ENCODE measurements at places on chromosomes 7 and 10.

DNA sequence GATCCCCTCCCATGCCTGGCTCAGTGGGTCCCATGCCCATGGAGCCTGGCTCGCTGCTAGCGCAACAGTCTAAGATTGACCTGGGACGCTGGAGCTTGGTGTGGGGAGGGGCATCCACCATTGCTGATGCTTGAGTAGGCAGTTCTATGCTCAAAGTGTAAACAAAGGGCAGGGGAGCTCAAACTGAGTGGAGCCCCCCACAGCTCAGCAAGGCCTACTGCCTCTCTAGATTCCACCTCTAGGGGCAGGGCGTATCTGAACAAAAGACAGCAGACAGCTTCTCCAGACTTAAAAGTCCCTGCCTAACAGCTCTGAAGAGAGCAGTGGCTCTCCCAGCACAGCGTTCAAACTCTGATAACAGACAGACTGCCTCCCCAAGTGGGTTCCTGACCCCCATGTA, 31.2 kb upstream of the FFAR4 start:
- DNase-seq = no peak

DNA sequence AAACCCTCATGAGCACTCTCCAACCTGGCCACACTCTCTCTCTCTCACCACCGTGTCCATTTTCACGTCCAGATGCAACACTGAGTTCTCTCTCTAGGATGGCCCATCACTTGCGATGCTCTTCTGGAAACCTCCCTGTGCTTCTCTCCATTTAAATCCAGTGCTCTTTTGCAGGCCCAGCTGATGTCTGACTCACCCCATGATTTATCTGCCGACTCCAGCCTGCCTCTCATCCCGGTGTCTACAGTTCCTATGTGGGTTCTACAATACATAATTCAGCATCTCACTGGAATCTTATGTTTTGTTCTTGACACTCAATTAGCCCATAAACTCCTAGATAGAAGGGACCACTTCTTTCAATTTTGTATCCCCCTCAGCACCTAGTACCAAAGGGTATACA, 5.0 kb downstream of the TPK1 start:
- no peak for DNase-seq

- DNase-seq = no peak
Measured at GRCh38 chr7:96953676-96954513, 51.5 kb upstream of the DLX6 start.

GRCh38 chr10:115045499-115045898, 47.7 kb upstream of the ATRNL1 start:
- no peak for DNase-seq

Measured in DMS79 treated with DMSO at 0.1 percent for 48 hours (cell line).